ENCODE measurements at places on chromosomes 1 and 21.

GRCh38 chr1:69288416-69288815 is 279.3 kb upstream of the LRRC7 start:
- no peak for DNase-seq

- no peak for DNase-seq
Measured at GRCh38 chr1:53305650-53306049, 22.2 kb downstream of the LRP8 start.

DNA sequence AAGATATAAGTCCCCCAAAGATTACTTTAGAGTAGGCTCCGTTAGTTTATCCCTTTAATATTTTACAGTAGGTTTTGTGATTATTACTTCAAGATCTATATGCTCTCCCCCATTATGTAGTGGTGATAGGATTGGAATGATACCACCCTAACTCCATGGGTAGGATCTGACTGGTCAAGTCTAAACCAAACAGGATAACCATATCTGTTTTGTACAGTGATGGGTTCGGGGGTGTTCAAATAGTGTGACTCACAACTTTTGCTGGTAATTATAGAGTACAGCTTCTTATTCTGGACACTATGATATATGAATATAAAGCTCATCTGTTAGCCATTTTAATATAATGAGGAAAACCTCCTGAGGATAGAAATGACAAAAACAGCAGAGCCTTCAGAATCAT is 85.8 kb upstream of the GFI1 start:
- no peak for DNase-seq

DNA sequence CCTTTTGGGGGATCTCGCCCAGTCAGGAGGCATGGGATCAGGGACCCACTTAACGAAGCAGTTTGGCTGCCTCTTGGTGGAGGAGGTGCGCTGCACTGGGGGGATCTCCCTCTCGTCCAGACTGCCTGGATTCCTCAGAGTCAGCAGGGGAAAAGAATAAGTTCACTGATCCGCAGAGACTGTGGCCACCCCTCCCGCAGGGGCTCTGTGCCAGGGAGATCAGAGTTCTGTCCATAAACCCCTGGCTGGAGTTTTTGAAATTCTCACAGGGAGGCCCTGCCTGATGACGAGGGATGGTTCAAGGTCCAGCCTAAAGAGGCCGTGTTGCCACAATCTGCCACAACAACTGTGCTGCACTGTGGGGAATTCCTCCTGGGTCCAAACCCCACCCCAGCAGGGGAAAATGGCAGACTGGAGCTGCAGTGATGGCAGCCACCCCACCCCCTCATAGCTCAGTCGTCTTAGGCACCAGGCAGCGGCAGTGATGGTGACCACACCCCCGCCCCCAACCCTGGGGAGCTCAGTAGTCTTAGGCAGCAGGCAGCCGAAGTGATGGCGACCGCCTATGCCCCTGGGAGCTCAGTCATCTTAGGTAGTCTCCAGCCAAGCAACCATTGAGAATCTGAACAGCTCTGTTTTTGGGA is 273.8 kb upstream of the USP25 start:
- no peak for DNase-seq

DNA sequence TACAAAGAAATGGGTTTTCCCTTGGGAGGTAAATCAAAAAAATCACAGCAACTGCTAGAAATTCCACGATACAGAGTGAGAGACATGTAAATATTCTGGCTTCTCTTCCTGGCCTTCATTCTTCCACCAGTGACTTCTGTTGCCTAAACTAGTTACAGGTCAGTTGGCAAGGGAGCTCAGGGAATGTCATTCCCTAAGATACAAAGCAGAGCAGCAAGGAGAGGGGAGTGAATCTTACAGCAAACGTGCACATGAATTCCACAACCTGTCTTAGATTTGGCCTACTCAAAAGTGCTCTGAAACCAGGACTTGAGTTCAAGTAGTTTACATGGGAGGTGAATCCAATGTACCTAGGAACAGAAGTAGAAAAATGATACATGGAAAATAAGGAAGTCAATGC is 445.3 kb upstream of the LRRC7 start:
- no peak for DNase-seq

- no peak for DNase-seq
Measured at GRCh38 chr1:224259986-224260385, 70.0 kb downstream of the NVL start.

- peak; percentile 8 for DNase-seq
Measured at GRCh38 chr1:41520951-41521752, 36.7 kb upstream of the EDN2 start.

GRCh38 chr1:186518822-186519381 is 58.0 kb upstream of the PDC start:
- no peak for DNase-seq

- peak; percentile 40 for DNase-seq
Measured at GRCh38 chr1:84301004-84301784, at the start of gene SAMD13. TSS of gene SAMD13 (plus strand) at chr1:84301708. CDS start at chr1:84303235, 1,527 bp downstream.

GRCh38 chr21:22438428-22439086 is 1440.3 kb downstream of the NCAM2 start:
- DNase-seq, result no peak

DNA sequence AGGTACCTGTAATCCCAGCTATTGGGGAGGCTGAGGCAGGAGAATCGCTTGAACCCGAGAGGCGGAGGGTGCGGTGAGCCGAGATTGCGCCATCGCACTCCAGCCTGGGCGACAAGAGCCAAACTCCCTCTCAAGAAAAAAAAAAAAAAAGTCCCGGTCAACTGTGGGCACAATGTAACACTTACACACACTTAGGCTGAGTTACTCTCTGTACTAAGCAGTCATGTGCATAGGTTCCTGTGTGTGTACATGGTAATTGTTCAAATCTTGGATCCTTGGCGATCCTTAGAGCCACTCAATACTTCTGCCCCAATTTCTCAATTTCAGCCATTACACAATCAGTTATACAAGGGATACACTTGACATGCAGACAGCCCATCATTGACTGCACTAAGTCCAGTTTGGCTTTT is 11.6 kb downstream of the SDCCAG8 start:
- peak; percentile 94 for DNase-seq

GRCh38 chr1:1358433-1359271 is at the start of gene MXRA8:
TSS of gene MXRA8 (minus strand) at chr1:1358555. CDS start at chr1:1358504, 51 bp downstream.
- DNase-seq, result no peak

DNA sequence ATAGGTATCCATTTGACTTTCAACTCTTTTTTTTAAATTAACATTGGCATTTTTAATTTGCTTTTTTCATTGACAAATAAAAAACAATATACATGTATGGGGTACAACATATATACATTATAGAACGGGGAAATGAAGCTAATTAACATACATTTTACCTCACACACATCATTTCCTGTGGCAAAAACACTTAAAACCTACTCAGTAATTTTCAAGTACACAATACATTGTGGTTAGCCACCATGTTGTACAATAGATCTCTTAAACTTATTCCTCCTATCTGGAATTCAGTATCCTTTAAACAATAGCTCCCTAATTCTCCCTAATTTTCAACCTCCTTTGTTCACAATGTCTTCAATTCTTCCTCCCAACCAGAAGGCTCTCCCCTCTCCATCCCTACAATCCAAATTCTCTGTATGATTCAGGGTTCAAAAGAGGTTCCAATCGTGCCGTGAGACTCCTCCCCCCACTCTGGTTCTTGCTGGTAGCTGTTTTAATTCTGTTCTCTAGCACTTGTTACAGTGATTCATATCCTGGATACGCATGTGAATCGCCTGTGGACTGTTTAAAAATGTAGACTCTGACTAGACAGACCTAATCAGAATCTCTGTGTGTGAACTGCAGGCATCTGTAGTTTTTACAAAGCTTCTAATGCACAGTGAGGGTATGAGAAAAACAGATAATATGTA is 87.6 kb upstream of the DUSP10 start:
- no peak for DNase-seq

DNA sequence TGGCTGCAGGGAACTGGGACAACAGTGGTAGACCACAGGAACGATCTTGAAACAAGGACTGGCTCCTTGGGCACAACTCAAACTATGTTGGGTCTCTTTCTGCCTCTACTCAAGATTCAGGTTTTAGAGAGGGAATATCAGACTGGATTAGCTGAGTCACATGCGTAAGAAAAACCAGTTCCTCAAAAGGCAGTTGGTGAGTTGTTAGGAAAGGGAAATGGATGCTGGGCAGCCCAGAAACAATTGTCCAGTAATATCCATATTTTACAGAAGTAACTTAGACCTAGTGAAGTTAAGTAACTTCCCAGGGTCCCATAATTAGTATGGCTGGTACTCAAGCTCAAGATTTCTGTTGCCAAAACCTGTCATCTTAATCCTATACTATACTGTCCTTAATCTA is 27.0 kb upstream of the TMEM39B start:
- peak; percentile 85 for DNase-seq

All from CD14-positive monocyte (primary cell).